HS-5 (cell line): ENCODE measurements at places on chromosomes 3 and 15.

- DNase-seq, result no peak
Measured at GRCh38 chr3:71916747-71917369, 131.9 kb upstream of the PROK2 start.

DNA sequence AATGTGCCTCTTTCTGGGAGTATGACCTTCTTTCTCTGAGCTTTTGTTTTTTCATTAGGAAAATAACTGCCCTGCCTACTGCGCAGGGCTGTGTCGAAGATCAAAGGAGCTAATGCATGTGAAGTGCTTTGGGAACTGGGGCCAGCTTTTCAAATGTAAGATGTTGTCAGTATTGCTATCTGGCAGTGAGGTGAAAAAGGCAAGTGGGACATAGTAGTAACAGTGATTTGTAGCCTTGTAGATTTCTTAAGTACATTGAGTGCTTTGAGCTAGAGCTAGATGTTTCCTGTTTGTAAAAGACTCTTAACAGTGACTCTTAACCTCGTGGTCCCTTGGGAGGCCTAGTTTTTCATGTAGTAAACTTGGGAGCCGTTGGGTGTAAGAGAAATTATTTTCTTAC is 126.5 kb downstream of the ECT2 start:
- DNase-seq, result no peak

GRCh38 chr3:53215816-53216215 is 40.0 kb downstream of the TKT start:
- no peak for DNase-seq

DNA sequence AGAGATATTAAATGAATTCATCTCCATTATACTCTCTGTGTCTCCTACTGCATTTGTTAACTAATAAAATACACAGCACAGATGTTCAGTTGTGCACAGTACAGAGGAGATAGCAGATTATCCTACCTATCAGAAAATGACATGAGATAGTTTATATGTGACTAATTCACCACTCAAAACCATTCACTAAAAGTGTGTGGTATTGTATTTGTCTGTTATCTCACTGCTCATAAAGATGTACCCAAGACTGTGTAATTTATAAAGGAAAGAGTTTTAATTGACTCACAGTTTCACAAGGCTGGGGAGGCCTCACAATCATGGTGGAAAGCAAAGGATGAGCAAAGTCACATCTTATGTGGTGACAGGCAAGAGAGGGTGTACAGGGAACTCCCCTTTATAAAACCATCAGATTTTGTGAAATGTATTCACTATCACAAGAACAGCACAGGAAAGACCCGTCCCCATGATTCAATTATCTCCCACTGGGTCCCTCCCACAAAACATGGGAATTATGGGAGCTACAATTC is 936.3 kb downstream of the ROBO1 start:
- no peak for DNase-seq

GRCh38 chr15:69783211-69783610 is 314.5 kb downstream of the TLE3 start:
- no peak for DNase-seq

GRCh38 chr15:99431661-99432091 is 134.1 kb upstream of the MEF2A start:
- no peak for DNase-seq

DNA sequence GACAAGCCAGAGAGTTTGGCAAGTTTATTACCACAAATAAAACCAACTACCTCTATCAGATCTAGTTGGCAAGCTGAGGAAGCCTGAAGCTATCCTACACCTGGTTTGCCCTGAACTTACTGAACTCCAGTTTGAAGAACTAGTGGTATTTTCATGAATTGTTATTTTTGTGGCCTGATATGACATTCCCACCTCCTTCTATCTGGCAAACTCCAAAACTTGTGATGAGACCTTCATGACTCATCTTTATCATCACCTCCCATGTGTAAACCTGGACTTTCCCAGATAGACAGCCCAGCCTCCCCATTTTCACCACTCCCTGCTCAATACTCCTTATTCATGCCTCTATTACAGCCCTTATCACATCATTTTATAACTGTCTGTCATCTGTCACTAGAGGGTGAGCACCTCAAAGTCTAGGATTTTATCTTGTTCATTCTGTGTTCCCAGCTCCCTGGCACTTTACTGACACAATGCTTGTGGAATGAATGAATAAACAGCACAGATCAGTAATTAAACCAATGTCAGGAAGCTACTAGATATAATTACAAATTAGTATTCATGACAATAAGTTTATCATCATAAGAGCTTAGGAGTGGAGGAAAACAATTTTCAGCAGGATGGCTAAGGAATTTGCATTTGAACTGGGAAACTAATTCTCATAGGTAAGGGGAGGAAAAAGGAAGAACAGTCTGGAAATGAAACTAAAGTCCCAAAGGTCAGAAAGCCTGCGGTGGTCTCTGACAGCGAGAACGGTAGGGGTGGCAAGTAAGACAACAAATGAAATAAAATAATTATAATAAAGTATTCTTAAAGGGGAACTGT is 13.2 kb upstream of the TRANK1 start:
- DNase-seq, result peak; percentile 70

- no peak for DNase-seq
Measured at GRCh38 chr3:168443965-168444364, 348.2 kb upstream of the GOLIM4 start.

- no peak for DNase-seq
Measured at GRCh38 chr3:165742351-165742750, 94.9 kb downstream of the BCHE start.

DNA sequence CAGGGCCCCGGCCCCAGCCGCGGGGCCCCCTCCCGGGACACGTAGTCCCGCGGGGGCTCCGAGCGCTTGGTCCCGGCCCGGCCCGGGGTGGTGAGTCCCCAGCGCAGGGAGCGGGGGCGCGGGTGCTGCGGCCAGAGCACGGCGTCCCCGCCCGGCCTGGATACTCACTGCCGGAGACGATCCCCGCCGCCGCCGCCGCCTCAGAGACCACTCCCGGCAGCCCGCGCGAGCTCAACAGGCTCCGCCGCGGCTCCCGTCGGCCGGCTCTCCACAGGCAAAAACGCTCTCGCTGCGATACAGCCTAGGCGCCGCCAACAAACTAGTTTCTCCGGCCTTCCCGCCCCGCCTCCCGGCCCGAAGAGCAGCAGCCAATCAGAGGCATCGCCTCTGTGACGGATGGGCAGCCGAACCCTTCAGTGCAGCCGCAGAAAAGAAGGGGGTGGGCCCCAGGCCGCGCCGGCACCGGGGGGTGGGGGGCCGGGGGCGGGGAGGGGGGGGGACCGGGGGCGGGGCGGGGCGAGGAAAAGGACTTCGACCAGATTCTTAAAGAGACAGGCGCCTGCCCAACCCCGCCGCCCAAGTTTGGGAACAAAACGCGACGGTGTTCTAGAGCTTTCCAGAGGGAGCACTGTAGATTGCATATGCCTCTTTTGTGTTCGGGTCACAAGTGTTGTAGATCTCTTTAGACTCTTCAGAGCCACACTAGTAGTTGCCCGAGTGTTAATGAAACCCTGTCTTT is at the start of gene KLHL25:
KLHL25 (minus strand) TSS at position 328 of the 739 bp plus-strand sequence. CDS start 25,115 bp downstream, outside the sequence.
- peak; percentile 51 for DNase-seq

DNA sequence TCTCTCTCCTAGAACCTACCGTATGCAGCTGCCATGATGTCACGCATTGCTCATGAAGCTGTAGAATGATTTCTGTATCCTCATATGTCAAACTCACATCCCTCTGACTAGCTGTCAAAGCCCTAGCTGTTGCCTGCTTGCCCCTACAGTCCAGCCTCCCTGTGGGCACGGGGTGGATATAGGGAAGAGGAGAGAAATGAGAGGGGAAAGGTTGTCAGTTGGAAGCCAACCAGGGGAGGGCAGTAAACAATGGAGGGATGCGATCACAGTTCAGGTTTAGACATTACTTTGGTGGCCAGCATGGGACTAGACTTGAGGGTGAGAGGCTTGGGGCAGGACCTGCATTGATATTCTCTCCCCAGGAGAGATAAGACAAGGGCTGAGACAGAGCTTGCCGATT is 1.7 kb upstream of the HDGFL3 start:
- no peak for DNase-seq

- peak; percentile 90 for DNase-seq
Measured at GRCh38 chr15:70788114-70789049, 25.0 kb upstream of the UACA start.

- no peak for DNase-seq
Measured at GRCh38 chr3:28114893-28115292, 126.5 kb upstream of the CMC1 start.

DNA sequence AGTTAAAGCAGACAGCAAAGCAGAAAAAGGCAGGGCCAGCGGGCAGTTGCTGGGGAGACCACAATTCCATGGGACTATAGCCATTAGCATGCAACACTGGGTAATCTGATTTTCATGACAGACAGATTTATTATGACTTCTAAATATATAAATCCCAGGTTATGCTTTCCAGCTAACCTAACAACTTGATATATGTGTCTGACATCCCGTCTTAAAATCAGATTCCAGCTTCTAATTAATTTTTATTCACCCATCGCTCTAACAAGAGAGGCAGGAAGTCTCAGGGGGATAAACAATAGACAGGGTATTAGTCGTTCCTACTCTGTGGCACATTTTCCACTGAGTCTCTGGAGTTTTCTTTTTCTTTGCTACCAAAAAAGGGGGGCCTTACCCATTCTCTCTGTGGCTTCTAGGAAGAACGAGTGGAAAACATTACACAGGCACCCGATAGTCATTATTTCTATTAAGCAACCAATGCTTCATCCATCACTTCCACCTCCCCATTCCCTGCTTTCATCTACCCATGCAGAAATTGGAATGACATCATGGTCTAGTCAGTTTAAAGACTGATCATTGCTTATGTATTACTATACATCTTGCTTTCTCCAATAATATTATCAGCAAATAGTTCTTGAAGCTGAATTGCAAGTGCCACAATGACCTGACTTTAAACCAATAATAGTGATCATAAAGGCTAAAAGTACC is 173.1 kb downstream of the FHIT start:
- DNase-seq, result no peak

DNA sequence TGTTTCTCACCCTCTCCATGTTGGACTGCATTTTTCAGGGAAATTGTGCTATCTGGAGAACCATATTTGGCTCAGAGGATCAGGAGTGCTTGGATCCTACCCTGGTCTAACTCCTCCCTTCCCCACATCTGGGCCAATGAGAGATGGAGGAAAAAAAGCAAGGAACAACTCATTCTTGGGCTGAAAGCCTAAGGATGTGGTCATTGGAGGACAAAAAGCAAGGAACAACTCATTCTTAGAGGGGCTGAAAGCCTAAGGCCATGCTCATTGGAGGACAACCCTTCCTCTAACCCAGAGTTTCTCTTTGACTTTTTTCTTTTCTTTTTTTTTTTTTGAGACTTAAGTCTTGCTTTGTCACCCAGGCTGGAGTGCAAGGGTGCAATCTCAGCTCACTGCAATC is 48.6 kb upstream of the CHRNB4 start:
- DNase-seq, result no peak

DNA sequence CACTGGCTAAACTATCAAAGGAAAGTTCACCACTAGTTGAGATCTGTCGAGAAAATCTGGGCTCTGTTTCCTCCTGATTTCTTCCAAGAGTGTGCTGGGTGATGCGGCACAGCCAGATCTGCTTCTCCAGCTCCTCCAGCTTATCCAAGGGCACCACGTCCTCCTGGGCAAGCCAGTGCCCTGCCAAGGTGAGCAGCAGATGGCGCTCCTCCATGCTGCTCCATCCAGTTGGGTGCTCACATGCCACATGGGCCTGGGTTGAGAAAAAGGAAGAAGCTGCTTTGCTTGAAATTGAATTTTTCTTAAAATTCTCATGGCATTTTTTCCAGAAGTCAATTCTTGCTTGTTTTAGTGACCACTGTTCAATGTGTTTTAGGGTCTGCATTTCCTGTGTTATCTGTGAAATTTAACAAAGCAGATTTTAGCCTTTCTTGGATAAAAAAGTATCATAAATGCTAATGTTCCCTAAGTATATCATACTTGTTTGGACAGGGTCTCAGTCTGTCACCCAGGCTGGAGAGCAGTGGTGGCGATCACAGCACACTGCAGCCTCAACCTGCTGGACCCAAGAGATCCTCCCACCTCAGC is 47.3 kb downstream of the EIF3J start:
- no peak for DNase-seq

- DNase-seq, result no peak
Measured at GRCh38 chr3:38811822-38812221, 4.2 kb downstream of the SCN10A start.

DNA sequence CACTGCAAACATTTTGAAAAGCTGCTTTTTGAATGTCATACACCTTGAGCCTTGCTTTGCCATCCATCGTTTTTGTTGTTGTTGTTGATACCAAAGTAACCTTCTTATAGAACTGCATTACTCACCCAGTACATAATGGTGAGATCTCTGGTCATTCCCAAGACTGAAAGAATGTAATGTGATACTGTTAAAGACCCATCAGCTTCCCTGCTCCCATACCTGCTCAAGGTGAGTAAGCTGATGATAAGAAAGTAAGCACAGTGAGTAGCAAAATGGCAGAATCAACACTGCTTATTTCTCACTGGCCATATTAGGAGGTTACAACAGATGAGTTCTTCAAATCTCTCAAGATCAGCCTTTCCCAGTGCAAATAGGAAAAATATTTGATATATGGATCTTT is 89.8 kb downstream of the CADPS start:
- DNase-seq, result no peak

DNA sequence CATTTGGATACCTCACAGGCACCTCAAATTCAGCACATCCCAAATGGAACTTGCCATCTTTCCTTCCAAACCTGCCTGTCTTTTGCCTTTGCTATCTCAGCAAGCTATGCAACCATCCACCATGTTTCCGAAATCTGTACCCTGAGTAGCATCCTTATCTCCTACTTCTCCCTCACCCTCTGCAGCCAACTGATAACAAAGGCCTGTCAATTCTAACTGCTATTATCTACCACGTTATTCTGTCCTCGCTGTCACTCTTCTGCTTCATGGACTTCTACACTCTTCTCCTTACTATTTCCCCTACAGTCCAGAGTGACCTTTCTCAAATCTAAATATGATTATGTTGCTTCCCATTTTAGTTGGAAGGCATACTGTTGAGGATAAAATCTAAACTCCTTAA is 25.5 kb upstream of the TAFA4 start:
- DNase-seq, result no peak

DNA sequence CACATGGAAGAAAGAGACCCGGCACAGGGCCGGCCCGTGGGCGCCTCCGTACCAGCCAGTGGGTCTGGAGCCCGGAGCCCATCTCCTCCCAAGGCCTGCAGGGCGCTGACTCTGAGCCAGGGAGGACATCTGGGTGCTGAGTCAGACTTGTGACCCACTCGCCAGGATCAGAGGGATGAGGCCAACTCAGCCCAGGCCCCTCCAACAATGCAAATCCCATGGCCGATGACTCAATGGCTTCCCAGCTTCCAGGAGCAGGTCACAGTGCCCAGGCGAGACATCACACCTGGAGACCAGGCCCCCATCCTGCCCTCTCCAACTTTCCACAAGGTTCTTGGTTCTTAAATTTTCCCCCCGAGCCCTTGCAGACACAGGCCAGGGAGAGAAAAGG is 95.1 kb downstream of the LRIG1 start:
- peak; percentile 69 for DNase-seq

GRCh38 chr3:108008931-108009639 is 81.7 kb downstream of the CD47 start:
- DNase-seq, result no peak

GRCh38 chr15:96343113-96344059 is 12.9 kb downstream of the NR2F2 start:
- no peak for DNase-seq

GRCh38 chr3:27671101-27671500 is 51.0 kb downstream of the EOMES start:
- DNase-seq, result no peak

- DNase-seq, result peak; percentile 46
Measured at GRCh38 chr3:37712918-37713817, 148.5 kb upstream of the CTDSPL start.

GRCh38 chr15:26516102-26516980 is 256.5 kb downstream of the GABRB3 start:
- no peak for DNase-seq

GRCh38 chr3:55910543-55910942 is 423.4 kb upstream of the WNT5A start:
- DNase-seq, result no peak
